Fibroblast of mammary gland (primary cell): ENCODE measurements at places on chromosomes 2 and 18.

DNA sequence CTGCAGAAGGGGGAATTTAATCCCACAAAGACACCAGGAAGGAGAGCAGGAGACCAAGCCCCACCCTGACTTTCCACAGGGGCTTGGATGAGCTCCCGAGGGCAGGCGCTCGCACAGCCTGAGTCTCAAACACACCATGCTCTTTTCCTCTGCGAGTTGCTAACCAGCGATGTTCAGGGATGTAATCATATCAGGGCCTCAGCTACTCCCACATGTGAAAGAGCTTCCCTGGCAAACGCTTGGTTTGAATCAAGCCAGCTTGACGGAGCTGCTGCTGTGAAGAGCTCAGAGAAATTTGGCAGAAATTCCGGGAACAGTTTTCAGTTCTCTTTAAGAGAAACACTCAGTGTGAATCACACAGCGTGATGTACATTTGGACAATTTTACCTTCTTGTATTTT, 385.8 kb downstream of the GALR1 start:
- DNase-seq: peak; percentile 69

DNA sequence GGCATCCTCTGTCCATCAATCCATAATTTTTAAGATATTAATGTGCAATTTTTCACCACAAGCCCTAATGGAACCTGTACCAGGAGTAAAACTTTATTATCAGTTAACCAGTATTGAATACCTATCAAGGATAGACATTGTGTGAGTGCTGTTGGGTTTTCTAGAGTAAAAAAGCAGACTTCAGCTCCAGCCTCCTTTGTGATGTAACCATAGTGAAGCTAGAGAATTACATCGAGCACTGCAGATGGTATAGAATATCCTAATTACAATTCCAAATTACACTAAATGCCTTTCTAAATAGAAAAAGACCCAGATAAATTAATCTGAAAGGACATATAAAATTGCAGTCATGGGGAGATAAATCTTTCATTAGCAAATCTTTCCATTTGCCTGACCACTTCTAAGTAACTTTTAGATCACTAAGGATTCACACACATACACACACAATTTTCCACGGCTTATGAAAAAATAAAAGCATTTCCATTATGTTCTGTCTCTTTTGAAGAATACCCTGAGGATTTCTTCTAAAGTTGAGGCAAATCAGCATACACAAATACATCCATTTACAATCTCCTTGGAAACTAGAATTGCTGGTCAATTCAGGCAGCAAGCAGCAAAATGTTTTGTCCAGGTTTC, 117.1 kb upstream of the TANK start:
- DNase-seq: no peak

DNA sequence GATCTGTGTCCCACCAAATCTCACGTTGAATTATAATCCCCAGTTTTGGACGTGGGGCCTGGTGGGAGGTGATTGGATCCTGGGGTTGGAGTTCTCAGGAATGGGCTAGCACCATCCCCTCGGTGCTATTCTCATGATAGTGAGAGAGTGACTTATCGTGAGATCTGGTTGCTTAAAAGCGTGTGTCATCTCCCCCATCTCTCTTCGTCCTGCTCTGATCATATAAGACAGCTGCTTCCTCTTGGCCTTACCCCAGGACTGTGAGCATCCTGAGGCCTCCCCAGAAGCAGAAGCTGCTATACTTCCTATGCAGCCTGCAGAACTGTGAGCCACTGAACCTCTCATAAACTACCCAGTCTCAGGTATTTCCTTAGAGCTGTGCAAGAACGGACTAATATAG, 163.7 kb upstream of the NDUFV2 start:
- no peak for DNase-seq

DNA sequence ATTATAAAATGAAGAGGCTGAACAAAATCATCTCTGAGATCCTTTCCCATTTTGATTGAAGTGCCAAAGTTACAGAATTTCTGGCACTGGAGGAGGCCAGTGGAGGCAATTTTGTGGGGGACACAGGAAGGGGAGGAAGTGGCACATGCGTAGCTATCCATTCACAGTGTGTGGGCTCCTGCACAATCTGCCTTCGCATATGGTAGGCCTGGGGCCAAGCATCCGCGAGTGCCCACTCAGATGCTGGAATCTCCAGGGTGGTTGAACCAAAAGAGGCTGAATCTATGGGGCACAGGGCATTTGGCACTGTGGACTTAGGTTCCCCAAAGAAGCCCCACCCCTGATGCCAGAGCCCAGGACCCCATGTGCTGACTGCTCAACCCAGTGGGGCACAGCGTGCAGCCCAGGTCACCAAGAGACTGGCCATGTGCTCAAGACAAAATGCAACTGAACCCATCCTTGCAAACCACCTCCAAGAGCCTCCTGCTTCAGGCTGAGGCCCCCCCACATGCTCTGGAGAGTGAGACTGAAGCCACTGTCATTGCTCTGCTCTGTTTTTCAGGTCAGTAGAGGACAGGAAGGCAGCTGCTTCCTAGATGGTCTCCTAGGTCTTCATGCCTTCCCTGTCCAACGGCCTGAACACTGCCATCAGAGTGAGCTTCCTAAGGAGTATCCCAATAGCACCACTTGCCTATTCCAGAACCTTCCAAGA, 28.5 kb downstream of the ST8SIA5 start:
- DNase-seq: no peak

DNA sequence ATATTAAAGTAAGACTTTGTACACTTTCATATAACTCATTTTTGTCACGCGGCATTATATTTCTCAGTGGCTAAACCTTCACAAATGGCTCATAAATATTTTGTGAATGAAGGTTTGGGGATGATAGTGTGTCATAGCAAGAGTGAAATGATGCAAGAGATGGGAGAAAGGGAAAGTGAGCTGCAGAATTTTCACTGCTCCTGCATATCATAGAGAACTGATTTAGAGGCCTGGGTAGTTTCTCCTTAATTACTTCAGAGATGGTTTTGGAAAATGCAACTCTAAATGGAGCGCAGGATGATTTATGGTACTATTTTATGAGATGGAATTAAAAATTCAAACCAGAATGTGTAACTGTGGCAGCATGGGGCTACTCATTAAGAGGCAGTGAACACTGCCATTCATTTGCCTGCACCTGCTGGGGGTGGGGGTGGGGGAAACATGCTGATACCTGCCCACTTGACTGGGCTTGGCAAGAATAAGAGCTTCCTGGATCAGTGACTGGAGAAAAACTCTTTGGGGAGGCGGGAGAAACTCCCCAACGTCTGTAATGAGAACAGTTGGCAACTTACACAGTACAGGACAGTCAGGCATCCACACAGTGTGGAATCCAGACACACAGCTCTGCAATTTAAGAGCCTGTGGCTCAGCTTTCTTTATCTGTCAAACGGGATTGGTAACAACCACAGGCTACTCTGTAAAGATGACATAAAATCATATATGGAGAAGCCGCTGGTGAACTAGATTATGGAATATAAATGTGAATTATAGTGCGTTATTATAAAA, 941.9 kb downstream of the SLC4A3 start:
- no peak for DNase-seq

DNA sequence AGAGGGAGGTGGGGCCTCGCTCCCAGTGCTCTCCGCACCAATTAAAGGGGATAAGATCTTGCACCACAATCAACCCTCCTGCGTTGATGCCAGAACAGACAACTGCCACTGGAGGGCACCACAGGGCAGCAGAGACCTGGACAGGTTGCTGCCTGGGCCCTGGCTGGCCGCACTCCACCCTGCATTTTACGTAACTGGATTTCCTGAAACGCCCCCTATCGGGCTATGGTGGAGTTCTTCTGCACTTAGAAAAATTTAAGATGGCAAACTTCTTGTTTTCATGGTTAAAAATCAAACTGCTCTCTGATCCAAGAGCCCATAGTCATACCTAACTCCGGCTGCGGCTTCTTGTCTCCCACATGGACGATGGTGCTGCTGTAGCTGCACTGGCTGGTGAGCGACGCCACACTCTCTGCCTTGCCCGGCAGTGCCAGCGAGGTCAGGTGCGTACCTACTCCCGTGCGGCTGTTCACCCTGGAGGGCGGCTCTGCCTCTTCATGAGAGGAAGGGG, 16.8 kb upstream of the HES6 start:
- peak; percentile 73 for DNase-seq

DNA sequence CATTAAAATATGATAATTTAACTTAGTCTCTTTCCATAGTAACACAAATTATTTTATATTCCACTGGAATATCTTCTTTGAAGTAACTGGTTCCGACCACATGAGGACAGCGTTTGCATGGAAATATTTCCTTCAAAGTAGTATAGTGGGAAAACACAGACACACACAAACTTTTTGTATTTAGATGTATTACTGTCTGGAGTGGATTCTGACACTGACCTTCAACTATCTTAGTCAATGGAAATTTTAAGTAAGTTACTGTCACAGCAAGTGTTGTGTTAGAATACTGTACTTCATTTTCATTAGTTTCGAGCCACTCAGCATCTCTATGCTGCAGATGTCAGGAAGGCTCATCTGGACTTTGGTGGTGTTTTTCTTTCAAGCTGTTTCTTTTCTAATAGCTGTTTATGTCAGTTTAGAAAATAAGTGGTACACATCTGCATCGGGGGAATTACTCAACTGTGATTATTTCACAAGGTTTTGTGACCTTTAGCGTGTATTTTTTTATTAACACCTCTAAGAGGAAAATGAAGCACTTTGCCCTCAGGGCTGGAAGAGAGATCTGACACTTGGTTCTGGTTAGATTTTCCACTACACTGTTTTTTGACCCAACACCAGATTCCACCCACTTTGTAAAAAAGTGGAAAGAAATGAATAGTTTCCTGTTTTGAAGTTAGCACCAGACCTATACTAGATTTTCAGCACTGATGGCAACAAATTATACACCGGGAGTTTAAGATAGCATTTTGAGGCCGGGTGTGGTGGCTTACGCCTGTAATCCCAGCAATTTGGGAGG, 18.9 kb upstream of the THOC1 start:
- peak; percentile 53 for DNase-seq

DNA sequence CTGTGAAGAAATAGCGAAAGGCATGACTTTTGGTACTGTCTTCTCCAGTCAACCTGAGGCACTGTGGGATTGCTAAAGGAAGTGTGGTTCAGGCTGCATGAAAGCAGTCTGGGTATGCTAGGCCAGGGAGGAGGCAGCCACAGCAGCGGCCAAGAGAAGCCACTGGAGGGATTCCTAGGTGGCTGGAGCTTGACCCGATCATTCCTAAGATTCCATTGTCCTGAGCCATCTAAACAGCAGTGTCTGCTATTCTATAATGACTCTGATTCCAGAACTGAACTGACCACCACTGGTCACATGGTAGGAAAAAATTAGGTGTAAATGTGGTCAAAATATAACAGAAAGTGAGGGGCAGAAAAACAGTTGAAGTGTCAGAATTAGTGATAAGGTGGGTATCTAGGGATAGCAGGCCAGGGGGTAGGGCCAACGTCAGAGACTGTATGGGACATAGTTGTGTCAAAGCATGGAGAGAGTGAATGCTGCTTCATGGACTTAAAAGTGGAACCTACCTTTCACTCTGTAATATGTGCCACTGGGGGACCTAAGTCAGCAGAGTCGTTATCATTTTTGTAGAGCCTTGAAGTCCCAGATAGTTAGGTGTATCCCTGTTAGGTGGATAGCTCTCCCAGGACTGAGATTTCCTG, 204.6 kb downstream of the CTNNA2 start:
- peak; percentile 74 for DNase-seq

GRCh38 chr18:45463451-45463850, 151.8 kb upstream of the SLC14A2 start:
- no peak for DNase-seq

GRCh38 chr2:172089633-172090032, 4.3 kb downstream of the DLX1 start:
- no peak for DNase-seq

- no peak for DNase-seq
Observed at GRCh38 chr18:8627107-8627472, 17.9 kb downstream of the RAB12 start.

DNA sequence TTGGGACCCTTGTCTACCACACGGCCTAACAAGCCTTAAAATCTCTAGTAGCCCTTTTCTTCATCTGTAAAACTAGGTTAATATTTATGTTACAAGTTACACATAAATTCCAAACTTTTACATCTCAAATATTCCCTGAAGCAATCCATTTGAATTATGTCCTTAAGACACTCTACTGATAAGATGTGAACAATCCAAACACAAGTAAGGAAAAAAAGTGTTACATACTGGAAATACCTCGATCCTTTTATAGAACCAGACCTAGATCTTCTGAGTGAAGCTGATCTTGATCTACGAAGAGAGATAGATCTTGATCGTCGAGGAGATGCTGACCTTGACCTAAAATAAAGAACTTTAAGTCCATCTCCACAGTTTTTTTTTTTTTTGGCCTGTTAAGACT, 3.3 kb downstream of the SRSF7 start:
- no peak for DNase-seq

GRCh38 chr2:219252084-219252483, 959 bp upstream of the TUBA4B start:
- no peak for DNase-seq

- peak; percentile 99 for DNase-seq
Observed at GRCh38 chr2:128732976-128733431, 414.3 kb upstream of the HS6ST1 start.

DNA sequence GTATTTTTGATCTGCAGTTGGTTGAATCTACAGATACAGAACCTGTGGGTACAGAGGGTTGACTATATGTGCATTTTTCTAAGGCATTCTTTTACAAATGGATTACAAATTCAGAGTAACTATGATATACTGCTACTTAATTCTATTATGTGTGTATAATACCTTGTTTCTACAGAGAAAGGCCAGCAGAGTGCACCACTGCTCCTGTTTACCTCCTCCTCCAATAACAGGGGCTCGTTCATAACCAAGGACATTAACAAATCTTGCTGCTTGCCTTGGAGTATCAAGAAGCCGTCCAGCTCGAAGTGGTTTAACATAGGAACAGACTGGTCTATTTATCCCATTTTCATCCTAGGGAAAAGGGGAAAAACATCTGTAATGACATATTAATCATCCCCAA, 16.4 kb downstream of the CEP76 start:
- DNase-seq: peak; percentile 45

DNA sequence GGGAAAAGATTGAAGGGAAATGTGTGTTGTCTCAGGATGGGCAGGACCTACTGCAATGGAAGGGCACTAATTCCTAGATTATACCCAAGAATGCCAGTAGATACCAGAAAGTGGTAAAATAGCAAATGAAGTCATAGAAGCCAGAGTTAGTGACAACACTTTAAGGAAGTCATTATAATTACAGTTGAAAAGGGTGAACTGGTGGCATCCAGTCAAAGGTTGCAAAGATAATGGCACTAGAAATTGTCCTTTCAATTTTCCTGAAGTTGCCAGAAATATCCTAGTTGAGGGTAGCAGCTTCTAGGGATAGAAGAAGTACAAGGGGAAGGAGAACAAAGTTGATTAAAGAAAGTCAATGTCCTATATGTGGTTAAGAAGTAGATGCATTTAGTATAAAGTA, 68.8 kb upstream of the GLS start:
- no peak for DNase-seq
